ENCODE measurements at places on chromosomes 3 and 15.
A peak's percentile ranks its signal among the peaks of the same experiment; 100 is the strongest.

DNA sequence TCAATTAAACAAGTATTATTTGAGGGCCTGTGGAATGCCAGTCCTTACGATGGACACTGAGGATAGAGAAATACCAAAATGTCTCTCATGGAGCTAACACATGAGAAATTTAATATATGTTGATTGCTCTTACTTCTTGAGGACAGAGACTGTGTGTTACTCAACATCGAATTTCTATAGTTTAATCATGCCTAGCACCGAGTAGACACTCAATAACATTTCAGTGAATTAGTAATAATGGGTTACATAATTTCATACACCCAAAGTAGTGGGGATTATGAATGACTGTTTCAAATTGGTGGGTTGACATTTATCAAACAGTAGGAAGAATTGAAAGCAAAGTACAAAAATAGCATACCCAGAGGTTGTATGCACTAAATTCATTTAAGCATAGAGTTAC is 11.2 kb downstream of the FMN1 start:
- DNase-seq = no peak

DNA sequence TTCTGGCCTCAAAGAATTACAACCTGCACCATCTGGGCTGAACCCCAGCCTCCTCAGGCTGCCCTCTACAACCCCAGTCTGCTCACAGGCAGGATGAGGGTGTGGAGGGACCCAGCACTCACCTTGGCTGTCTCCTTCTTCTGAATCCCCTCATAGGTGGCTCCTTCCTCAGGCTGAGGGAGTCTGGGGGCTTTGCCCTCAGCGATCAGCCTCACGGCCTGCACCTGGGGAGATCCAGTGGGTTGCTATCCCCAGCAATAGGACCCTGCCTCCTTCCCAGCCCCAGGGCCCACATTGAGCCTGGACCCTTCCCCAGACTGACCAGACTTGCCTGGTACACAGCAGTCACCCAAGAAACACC is 25.1 kb downstream of the ALDH1L1 start:
- DNase-seq = no peak

GRCh38 chr3:97952280-97952679 is 20.0 kb downstream of the RIOX2 start:
- no peak for DNase-seq

DNA sequence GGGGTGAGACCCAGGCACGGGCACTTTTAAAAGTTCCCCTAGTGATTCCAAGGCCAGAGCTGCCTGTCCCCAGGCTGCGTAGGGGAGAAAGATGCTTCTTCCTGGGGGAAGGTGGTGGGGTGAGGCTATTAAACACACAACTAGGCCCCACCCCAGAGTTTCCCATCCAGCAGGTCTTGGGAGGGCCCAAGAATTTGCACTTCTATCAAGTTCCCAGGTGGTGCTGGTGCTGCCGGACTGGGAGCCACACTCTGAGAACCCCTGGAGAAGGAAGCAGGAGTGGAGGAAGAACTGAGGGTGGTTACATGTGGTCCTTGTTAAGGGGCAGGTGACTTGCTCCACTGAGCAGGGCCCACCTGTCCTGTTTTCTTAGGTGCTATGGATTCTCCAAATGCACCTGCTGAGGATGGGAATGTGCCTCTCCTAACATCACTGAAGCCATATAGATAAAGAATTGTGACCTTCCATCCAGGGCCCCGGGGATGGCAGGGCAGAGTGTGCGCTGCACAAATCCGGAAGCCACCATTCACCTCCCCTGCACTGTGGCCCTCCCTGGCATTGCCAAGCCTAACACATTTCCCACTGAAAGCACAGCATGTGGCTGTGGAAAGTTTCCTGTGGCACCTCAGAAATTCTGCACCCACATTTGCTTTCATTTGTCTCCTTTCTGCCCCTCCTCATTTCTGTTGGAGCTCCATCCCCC is 111.5 kb upstream of the MEF2A start:
- no peak for DNase-seq

DNA sequence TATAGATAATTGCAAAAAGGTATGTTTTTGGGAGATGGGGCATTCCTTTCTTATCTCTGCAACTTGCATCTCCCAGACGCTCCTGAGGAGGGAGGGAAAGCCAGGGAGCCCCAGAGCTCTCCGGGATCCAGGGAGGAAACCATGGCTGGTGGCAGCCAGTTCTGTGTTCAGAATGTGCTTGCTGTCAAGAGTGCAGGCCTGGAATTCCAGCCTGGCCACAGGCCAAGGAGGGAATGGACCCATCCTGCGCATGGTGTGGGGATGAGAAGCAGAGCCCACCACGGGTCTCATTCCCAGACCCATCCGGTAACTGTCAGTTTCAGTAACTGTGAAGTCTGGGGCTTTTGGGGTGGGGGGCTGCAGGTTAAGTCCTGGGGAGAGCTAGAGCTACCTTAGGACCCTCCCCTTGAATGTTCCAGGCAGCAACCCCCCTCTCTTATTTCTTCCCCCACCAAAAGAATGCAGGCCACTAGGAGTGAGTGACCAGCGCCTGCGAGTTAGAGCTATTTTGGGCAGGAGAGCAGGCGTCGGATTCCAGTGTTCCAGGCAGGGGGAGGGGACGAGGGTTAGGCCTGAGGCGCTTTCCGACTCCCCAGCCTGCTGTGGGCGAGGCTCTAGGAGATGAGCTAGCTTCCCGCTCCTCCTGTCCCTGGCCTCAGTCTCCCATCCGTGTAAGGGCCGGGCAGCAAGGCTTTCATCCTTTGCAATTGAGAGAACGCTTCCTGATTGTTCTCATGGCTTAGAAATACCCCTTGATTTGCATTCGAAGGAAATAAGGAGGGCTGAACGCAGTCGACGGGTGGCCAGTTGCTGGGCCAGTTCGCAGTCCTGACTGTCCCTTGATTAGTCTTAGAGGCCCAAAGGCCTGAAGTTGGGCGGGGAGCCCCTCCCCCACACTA is 781 bp upstream of the DAG1 start:
- peak; percentile 93 for DNase-seq

GRCh38 chr15:98866511-98866910 is 141.1 kb downstream of the PGPEP1L start:
- DNase-seq = no peak

DNA sequence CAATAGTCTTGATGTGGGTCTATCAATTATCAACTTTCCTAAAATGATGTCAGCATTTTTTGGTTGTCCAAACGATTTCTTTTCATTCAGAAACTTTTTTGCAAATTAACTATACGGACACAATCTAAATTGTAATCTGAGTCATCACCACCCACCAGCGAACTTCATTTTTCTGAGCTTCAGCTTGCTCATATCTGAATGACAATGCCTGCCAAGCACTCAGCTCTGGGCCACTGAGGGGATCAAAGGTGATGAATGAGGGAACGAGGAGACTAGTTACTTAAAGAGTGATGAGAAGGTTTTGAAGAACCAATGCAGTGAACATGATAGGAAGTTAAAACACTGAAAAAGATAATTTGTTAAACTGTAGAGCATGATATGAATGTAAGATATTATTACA is 14.9 kb upstream of the TBC1D23 start:
- no peak for DNase-seq

GRCh38 chr3:37210230-37210629 is 35.8 kb upstream of the LRRFIP2 start:
- no peak for DNase-seq

DNA sequence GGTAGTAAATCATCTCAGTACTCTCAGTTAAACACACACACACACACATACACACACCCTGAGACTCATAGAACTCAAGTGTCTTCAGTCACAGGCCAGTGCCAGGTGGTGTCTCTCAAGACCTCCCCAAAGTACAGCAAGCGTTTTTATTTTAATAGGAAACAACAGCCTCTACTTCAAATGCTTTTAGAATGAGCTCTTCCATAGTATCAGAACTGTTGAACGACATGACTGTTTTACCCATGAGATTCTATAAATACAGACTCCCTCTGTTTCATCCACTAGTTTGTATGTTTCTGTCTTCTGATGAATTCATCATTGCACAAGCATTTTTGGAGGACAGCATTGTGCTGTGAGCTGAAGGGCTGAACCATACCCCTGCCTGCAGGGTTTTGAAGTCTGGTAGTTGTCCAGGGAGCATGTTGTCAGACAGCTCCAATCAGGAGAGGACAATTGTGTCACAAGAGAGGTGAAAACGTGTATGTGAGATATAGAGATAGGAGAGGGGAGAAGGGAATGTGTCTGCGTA is 201.0 kb upstream of the BCL6 start:
- DNase-seq = no peak

DNA sequence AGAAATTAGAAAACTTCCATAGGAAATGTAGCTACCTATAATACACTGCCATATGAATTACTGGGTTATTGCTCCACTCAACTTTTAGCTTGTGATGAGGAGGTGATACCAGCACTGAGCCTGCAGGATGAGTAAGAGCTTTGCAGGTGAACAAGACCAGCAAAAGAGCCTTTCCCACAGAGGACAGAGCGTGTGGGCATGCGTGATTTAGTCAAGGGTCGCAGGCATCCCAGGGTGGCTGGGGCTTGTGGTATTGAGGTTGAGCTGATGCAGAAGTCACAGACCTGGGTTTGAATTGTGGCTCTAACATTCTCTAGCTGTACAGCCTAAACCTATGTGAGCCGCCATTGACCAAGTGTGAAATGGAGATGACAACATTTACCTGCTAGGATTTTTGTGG is 5.6 kb downstream of the NRROS start:
- no peak for DNase-seq

DNA sequence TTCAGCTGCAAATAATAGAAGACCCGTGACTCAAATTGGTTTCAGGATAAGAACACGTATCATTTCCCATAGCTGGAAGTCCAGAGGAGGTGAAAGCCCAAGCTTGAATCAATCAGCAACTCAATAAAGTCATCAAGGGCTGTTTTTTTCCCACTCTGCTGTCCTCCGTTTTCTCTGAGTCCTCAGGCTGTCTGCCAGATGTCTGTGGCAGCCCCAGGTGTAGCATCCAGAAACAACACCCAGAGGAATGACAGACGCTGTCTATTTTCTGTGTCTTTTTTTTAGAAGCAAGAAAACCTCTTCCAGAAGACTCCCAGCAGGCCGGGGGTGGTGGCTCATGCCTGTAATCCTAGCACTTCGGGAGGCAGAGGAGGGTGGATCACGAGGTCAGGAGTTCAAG is 204.4 kb downstream of the FAM43A start:
- DNase-seq = no peak

- peak; percentile 85 for DNase-seq
Observed at GRCh38 chr3:136819392-136819730, 435 bp downstream of the SLC35G2 start.

DNA sequence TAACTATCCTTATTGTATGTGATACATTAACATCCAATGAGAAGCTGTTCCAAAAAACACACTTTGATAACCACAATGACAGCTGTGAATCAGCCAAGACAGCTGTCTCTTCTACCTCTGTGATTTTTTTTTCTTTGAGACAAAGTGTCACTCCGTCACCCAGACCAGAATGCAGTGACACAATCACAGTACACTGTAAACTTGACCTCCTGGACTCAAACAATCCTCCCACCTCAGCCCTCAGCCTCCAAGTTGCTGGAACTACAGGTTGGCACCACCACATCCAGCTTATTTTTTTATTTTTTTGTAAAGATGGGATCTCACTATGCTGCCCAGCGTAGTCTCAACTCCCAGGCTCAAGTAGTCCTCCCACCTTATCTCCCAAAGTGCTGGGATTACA is 73.5 kb upstream of the TMCO5A start:
- DNase-seq = no peak

GRCh38 chr3:174337227-174337626 is 521.9 kb upstream of the NAALADL2 start:
- DNase-seq = no peak

DNA sequence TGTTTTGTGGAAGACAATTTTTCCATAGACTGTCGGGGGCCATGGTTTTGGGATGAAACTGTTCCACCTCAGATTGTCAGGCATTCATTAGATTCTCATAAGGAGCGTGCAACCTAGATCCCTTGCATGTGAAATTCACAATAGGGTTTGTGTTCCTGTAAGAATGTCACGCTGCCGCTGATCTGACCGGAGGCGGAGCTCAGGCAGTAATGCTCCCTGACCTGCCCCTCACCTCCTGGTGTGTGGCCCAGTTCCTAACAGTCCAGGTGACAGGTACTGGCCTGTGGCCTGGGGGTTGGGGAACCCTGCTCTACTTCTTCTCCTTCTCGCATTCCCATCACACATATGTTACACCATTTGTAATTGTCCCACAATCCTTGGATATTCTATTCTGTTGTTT is 11.0 kb downstream of the CHRNA7 start:
- peak; percentile 35 for DNase-seq

- no peak for DNase-seq
Observed at GRCh38 chr3:172384836-172385235, 63.4 kb downstream of the GHSR start.

DNA sequence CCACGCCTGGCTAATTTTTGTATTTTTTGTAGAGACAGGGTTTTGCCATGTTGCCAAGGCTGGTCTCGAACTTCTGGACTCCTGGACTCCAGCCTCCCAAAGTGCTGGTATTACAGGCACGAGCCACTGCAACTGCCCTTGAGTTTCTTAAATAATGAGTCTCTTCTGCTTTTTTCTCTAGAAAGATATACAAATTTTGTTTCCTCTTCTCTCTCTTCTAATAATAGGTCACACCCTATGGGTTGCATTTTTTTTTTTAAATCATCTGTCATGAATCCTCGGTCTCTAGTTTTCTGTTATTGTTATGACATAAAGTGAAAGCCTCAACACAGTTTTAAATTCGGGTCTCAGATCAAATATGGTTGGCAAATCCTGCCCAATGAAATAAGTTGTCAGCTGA is 111.2 kb downstream of the IL12A start:
- no peak for DNase-seq

DNA sequence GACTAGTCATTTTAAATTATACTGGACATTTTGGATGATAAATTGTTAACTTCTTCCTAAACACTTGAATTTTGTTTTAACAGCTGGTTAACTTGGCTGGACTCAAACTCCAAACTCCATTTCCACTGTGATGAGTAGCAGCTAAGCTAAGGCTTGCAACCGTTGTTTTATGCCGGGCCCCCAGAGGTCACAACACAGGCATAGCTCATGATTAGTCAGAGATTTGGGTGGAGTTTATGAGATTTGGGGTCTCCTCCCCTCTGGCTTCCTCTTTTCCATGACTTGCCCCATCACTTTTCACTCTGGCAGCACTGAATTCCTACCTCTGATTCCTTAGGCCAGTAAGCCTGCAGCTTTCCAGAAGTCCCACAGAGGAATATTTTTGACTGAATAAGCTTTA is 12.8 kb downstream of the THAP10 start:
- DNase-seq = no peak

GRCh38 chr3:57038466-57039164 is 21.8 kb upstream of the SPATA12 start:
- no peak for DNase-seq

DNA sequence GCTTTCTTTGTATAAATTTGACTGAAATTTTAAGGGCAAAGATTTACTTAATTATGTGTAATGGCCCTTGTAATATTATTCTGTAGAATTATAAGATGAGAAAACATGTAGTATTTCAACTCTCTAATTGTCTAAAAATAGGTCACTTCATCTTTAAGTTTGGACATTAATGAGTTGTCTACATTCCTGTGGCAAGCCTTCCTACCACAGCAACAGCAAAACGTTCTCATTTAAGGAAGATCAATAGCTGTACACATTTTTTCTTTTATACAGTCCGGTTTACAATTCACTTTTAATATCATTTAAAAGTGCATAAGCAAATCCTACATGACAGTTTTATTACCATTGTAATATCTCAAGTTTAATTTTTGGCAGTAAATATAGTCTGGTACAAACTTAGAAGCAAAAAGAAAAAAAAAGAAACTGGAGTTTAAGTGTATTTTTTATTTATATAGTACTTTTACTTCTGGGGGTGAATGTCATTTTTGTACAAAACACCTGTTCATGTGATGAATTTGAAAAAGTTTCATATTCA is 501.8 kb downstream of the ZPLD1 start:
- peak; percentile 4 for DNase-seq

Measured in eye (tissue), 1 donor.